Activated naive CD8-positive, alpha-beta T cell treated with anti-CD3 and anti-CD28 coated beads for 36 hours (primary cell): ENCODE measurements at places on chromosomes 5 and 9.
A peak's percentile ranks its signal among the peaks of the same experiment; 100 is the strongest.

GRCh38 chr9:29212397-29213387 is 1639.4 kb upstream of the C9orf72 start:
- no peak for DNase-seq

DNA sequence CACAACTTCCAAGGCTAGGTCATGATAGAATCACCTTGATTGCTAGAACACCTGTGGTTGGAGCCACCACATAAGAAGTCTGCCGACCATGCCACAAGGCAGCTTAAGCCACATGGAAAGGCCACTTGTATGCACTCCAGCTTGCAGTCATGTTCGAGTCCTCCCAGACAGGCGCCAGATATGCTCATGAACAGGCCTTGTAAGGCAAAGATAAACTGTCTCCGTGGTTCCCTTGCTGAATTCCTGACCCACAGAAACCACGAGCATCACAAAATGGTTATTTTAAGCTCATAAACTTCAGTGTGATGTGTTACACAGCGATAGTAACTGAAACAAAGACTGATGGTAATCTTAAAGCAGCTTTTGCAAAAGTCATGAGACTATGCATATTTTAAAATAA is 188.4 kb upstream of the DAPK1 start:
- DNase-seq = no peak

DNA sequence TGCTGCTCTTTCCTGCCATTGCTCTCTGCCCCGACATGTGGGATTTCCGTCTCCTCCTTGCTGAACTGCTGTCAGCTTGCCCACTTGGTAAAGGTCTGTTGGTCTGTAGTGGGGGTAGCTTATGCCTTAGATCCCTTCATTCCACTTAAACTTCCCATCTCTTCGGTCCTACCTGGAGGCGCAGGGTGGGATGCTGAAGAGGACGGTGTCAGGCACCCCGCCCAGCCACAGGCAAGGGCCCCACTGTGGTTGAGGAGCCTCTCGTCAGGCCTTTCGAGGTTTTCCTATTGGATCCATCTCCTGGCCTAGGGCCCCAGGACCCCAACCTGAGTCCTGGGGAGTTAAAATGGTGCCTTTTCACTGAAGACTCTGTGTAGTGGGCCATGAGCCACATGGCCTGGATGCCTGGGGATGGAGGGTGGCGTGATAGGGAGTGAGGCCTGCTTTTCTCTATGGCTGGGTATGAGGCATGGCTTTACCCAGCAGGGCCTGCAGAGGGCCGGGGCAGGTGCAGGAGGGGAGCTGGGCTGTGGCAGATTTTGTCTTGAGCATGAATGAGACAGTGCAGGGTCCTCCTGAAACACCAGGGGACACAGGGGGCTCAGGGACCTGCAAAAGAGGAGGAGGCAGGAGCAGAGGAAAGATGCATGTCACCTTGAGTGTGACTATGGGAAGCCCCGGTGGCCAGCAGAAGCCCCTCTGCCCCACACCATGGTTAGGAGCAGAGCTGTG is 25.8 kb upstream of the RNF130 start:
- no peak for DNase-seq

GRCh38 chr9:126114409-126114760 is 212.2 kb upstream of the MVB12B start:
- no peak for DNase-seq

- no peak for DNase-seq
Measured at GRCh38 chr5:83964271-83964670, 243.6 kb upstream of the HAPLN1 start.

DNA sequence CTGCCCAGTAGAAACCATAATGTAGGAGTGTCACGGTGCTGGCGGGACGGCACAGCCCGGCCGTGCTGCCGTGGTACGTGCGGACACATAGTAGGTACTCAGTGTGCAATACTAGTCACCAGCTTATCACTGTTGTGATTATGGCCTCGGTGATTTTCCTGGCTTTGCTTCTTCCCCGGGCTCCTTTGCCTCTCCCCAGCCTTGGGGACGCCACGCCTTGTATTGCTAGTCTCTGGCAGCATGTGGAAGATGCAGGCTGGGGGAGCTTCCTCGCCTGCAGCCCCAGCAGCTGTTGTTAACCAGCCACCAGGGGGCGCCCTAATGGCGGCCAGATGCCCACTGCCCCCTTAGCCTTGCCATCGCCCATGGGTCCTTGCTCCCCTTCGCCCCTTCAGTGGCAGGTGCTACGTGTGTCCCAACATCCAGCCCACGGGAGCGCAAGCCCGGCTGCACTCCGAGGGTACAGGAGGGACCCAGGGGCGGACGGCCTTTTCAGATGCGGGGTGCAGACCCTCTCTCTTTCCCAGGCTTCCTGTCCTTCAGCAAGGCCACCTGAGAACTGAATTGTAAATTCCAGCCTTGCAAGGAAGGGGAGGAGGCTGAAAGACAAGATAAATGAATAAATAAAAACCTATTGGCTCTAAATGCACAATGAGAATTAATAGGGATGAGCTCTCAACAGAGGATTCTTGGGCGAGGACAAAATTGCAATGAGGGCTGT is 8.0 kb downstream of the NTNG2 start:
- peak; percentile 67 for DNase-seq

- no peak for DNase-seq
Measured at GRCh38 chr9:2229109-2229721, 214.1 kb downstream of the SMARCA2 start.
